ENCODE measurements at places on chromosomes 4 and X.

DNA sequence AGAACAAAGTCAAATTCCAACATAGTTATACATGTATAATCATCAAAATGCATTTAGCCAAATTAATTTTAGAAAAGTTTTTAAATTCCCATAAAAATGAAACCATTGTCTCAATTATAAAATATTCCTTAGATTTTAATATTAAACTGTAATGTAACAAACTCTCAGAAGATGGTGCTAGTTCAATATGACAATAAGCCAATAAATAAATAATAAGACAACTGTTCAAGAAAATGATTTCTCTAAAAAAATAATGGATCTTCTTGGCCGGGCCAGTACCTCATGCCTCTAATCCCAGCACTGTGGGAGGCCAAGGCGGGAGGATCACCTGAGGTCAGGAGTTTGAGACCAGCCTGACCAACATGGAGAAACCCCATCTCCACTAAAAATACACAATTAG lies 80.3 kb downstream of the RAB28 start:
- no peak for DNase-seq

DNA sequence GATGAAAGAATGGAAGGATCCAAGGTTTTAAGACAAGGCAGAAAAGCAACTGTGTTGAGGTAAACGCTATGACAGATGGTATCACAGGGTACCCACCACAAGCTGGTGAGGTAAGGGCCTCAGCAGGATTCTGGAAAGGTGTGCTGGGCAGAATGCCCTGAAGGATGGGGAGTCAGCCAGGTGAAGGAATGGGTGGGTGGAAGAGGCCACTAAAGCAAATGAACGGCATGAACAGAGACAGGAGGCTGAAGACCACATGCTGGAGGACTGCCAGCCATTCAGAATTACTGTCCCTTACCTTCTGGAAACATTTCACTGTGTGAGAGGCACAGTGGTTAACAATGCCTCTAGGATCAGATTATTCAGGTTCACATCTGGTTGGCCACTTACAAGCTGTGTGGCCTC lies 23.6 kb downstream of the GPRIN3 start:
- DNase-seq: no peak

DNA sequence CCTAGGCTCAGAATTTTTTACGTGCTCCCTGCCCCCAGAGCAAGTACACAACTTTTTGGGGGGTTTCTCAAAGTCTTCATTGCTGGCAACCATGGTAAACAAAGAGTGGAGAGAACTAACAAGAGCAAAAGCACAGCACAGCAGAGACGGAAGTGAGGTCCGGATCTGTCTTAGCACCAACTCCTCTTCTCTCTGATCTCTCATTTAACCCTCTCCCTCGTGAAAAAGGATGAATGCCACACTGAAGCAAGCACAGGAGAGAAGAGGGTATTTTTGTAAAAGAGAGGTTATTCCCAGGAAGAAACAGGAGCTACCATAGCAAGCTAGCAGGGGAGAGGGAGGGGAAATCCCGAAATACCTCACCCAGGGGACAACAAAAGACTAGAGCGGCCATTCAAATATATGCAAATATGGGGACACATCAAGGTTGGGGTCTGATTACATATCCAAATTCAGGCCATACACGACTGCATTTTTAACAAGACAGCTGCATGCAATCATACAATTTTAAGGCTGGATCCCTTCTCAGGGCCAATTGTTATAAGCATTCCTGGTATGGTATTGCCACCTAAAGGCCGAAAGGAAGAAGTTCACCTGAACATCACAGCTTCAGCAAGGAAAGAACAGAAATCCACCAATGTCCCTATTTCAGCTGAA lies 46.6 kb downstream of the CD40LG start:
- peak; percentile 60 for DNase-seq

GRCh38 chr4:81628489-81628888 lies 156.8 kb upstream of the RASGEF1B start:
- DNase-seq: no peak

DNA sequence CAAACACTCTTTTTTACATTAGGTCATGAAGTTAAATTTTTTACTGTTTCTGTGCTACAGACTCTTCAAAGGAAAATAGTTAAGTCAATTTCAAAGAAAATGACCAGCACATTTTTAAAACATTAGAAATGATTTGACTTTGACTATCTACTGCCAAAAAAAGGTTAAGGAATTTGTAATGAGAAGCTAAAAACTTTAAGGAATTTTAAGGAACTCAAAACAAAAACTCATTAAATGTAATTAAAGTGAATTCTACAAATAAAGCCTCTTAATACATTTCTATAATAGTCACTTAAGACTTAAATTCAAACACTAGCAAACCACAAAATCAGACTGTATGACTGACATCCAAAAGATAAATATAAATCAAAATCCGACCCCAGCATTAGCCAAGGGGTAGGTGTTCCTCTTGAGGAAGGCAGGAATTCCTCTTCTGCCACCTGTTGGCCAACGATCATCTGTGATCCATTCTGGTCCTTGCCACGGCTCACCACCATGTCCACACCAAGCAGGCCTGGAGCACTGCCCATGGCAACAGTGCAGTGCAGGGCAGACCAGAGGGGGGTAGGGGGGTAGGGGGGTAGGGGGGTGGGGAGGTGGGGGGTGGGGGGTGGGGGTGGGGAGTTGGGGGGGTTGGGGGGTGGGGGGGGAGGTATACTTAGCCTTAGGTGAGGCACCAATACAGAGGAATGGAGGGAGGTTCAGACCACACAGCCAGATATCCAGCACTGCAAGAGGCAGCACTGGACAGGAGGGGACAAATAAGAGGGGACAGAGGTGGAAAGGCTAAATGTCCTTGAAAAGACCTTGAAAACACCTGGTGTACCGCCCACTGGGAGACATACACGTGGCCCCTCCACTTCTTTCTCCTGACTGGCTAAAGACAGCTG lies 287.4 kb downstream of the CHIC1 start:
- DNase-seq: peak; percentile 42

DNA sequence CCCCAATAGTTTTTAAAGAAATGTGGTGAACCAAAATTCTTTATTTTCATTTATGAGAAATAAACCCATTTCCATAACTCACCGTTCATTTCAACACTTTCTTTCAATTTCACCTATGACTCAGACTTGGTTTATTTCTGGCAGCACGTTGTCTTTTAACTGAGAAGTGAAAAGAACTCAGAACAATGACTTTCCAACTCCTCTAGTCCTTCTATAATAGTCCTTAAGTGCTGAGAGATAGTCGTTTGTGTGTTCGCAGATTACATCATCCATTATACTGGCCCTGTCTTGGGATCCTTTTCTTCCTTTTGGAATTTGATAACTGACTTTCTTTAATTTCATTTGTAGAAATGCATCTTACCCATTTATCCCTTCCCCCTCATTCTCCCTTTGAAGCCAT lies 113.6 kb downstream of the GLUD2 start:
- peak; percentile 65 for DNase-seq

DNA sequence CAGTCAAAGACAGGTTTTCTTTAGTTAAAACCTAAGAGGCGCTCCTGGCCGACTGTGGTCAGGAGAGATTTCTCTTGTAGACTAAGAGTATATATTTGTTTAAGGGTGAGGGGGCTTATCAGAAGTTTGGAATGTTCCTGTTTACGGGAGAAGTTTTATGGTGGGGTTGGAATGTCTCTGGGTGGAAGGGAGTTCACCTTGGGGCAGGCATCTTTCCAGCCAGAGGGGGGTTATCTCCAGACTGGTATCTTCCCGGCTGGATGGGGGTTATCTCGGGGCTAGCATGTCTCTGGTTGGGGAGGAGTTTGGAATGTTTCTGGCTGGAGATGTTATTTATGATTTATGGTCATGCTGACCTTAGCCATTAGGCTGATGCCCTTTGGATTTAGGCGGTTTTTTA lies 116.0 kb downstream of the COX7B2 start:
- DNase-seq: no peak

DNA sequence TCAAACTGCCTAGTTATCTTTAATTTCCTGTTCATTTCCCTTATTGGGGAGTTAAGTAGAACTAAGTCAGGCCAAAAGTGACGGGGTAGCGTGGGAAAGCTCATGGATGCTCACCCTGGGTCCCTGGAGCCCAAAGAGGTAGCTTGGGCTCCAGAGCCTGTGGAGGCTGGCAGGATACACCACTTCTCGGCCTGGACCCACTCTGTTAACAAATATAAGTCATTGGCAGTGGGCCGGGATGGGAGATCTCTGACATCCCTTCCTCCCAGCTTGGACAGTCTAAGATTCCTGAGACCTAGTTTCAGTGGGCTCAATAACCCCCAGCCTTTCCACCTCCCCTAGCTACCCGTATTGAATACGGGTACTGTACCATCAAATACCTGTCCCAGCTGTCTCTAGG lies 106.1 kb downstream of the EFNB1 start:
- no peak for DNase-seq

DNA sequence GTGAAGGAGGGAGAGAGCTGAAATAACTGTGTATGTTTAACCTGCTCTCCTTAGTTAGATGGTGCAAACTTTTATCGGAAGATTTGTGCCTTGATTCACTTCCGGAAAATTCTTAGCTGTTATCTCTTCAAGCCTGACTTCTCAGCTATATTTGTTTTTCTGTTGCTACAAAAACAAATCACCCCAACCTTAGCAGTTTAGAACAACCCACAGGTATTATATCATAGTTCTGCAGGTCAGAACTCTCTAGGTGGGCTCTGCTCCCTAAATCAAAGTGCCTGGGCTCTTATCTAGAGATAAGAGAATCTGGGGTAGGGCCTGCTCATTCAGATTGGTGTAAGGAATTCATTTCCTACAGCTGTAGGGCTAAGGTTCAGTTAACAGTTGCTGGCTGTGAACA lies 15.1 kb upstream of the CEP135 start:
- DNase-seq: no peak

DNA sequence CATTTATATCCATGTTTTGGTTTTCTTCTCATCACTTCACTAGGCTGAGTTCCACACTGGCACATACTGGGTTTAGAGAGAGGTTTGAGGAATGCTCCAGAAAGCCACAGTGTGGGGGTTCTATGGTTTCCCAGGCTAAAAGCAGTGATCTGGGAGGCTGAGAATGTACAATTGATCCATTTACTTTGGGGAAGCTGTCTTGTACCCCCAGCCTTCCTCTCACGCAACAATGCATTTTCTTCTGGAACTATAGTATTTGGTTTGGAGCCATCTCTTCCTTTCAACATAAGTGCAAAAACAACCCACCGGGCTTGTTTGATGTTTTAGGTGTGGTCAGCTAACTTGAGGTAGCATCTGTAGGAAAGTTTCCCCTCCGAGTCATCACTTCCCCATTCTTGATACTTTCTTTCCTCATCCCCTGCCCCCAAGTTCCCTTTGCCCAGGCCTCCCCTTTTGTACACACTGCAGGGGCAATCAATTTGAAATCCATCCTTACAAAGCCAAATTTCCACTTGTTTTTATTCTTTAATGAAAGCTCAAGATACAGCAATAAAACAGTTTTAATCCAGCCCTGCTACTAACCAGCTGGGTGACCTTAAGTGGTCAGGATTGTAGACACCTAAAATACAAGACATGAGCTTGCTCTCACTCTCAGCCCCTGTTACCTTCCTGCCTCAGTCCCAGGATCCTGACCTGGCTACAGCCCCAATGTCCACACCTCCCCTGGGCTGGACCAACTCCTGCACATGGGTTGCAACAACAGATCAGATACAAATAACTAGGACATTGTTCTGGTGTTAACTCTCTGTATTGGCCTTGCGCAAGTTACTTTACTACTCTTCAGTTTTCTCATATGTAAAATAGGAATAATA lies 109.2 kb downstream of the FHDC1 start:
- no peak for DNase-seq

DNA sequence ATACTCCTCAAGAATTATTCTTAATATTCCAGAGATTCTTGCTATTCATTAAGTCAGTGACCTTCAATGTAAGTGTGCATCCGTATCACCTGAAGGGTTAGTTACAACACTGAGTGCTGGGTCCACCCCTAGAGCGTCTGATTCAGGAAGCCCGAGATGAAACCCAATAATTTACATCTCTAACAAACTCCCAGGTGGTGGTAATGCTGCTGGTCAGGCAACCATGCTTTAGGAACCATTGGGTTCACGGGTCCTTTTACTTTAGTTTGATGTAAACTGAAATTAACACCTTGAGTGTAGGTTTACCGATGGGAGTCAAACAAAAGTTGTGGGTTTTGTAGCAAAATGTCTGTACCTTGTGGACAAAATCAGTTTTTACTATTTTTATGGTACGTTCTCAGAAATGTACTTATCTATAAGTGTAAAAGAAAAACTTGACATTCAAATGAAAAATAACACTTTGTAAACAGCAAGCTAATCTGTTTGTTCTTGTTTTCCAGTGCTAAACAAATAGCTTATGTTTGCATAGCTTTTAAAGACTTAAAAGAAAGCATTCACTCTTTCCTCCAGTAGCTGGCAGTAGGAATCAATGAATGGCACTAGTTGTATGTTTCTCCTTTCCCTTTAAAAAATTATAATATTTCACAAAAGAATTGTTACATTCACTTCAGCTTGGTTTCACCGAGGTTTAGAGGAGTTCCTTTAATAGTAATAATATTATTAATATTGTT lies 32.7 kb downstream of the ACE2 start:
- DNase-seq: no peak

- no peak for DNase-seq
Measured at GRCh38 chrX:48981178-48981577, 9.5 kb upstream of the KCND1 start.

DNA sequence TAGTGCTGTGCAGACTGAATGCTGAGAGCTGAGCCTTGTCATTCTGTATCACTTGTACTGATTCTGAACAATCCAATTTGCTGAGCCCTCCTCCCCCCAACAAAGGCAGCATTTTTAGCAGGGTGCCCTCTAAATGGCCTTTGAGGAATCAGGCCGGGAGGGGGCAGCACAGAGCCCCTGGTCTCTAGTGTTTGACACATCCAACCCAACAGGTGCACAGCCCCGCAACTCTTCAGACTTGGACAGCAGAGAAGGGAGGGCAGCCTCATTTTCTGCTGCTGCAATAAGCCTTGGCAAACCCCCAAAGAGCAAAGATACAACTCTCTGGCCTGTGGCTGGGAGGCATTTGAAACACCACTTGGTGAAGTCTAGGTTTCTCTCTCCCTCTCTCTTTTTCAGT lies 3.4 kb downstream of the ATP1B4 start:
- peak; percentile 14 for DNase-seq

- DNase-seq: peak; percentile 60
Measured at GRCh38 chr4:8192748-8193738, 6.0 kb upstream of the SH3TC1 start.

- DNase-seq: no peak
Measured at GRCh38 chr4:172691552-172691951, 477.1 kb upstream of the GALNT7 start.

GRCh38 chr4:169416997-169417396 lies 146.2 kb upstream of the SH3RF1 start:
- DNase-seq: no peak

Measured in fibroblast of mammary gland (primary cell).